ENCODE measurements at places on chromosomes 4 and X.
A peak's percentile ranks its signal among the peaks of the same experiment; 100 is the strongest.

GRCh38 chrX:31356275-31357212, 284.7 kb upstream of the FTHL17 start:
- ATAC-seq: no peak

DNA sequence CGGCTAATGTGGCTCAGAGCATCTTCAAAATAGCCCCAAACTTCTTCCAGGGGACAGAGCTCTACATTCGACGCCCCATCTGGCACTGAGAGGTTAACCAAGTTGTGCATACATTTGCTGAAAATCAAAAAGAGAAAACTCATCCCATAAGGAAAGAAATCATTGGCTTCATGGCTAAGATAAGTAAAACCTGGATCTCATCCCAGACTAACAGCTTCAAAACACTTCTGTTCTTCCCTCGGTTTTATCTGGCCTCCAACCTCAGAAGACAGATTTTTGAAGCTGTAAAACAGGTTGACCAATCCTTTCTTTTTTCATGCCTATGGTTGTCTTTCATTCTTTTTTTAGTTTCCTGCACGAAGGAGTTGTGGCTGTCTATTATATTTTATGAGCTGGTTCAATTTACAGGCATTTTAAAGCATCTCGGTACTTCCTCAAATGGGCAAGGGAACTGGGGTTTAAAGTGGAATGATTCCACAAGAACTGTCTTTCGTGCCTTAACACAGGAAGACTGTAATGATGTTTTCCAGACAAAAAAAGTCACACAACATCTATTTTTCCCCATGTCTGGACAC, 107.6 kb downstream of the DLG3 start:
- no peak for ATAC-seq

- ATAC-seq: no peak
Observed at GRCh38 chrX:83416273-83416672, 91.8 kb upstream of the POU3F4 start.

- ATAC-seq: no peak
Observed at GRCh38 chr4:185933078-185933581, 121.1 kb upstream of the SORBS2 start.

GRCh38 chr4:170399581-170400293, 310.0 kb upstream of the AADAT start:
- ATAC-seq: no peak

GRCh38 chrX:46713672-46714490, 45.0 kb downstream of the SLC9A7 start:
- peak; percentile 74 for ATAC-seq

GRCh38 chr4:5972571-5972970, 45.7 kb downstream of the C4orf50 start:
- ATAC-seq: no peak

GRCh38 chr4:84825701-84826341, 140.7 kb downstream of the WDFY3 start:
- ATAC-seq: no peak

GRCh38 chr4:99052902-99053301, 35.7 kb downstream of the ADH5 start:
- peak; percentile 86 for ATAC-seq
